Omental fat pad (tissue), 4 donors: ENCODE measurements at places on chromosomes 2 and 18.

GRCh38 chr18:22840606-22841144 is 92.5 kb upstream of the RBBP8 start:
- DNase-seq: no peak

DNA sequence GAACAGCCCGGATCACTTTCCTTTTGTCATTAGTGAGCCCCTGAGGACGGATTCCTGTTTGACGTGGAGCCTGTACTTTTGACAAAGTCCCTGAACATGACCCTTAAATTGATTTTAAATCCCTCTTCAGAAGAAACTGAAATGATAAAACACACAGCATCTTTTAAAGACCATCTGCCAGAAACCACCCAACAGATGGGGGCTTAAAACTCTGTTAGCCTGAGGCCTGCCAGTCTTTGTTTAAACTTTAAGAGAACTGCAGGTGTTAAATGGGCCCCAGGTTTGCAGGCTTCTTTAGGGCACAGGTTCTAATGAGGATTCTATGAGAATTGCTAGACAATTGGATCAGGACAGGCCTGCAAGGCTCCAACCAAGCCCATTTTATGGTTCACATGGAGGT is 177.9 kb downstream of the ALK start:
- DNase-seq: no peak

DNA sequence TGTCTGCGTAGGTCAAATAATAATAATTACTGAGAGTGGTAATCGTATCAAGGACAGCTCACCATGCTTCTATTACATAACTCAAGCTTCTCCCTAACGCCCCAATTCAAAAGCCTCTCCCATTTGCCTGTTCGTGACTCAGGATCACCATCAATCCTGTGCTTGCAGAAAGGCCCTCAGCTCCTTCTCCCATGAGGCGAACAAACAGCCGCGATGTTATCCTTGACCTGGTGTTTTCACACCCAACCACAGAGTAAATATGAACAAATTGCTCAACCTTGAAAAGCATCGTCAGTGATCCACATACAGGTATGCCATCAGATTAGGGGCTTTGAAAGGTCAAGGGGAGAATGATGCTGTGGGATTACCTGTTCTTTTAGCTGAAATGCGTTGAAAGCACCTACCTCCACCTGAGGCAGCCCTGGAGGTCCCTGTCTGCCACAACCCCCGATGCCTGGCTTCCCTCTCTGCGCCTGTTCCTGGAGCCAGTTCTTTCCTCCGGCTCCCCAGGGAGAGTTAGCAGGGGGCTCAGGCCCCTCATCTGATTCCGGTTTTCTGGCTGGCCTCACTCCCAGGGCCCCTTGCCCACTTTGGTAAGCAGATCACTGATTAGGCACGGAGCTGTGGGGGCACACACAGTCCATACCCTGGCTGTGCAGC is 39.1 kb upstream of the ODC1 start:
- no peak for DNase-seq

DNA sequence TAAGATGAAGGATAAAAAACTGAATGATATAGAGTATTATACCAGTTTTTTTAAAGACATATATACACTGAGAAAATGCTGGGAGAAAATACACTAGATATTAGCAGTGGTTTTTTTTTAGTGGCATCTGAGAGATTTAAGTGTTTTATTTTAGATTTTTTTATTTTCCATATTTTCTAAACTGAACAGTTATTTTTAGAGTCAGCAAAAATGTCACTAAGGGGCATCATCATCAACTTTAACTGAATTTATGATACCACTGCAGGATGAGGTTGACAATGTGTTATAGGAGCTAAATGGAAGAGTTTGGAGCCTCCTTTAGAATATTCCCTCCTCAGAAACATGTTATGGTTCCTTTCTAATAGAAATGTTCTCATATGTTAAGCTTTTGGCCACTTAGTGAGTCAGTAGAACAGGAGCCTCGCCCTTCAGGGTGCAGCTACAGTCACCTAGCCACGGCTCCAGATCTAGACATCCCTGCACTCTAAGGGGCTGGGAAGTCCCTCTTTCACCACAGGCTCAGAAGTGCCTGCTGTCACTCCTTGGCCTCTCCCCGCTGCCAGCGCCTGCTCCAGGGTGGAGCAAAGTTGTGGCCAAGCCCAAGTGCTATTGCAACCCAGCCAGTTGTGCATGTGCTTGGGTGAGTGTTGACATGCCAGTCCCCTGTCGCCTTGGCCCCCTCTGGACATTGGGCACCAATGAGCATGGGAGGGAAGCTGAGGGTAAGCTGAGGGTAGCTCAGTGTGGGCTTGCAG is 210.7 kb upstream of the RASGRP3 start:
- no peak for DNase-seq

- no peak for DNase-seq
Observed at GRCh38 chr2:233090879-233091278, 30.7 kb downstream of the INPP5D start.

DNA sequence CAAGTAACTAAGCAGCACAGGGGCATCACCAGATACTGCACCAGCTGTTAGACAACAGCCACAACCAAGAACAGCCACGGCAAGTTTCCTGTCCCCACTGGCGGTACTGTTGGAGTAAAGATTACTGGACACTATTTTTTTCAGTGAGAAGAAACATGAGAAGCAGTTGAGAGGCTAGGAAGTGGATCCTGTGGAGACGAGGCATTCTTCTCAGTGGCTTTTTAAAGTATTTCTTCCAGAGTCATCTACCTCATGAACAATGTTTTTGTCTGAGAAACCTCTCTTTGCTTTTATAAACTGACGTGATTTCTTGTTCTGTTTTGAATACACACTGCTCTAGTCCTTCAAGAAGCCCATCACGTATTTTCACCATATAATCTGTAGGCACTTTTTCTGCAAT is 18.8 kb downstream of the TM4SF20 start:
- no peak for DNase-seq

- no peak for DNase-seq
Observed at GRCh38 chr2:47564129-47564528, 161.2 kb downstream of the MSH2 start.

DNA sequence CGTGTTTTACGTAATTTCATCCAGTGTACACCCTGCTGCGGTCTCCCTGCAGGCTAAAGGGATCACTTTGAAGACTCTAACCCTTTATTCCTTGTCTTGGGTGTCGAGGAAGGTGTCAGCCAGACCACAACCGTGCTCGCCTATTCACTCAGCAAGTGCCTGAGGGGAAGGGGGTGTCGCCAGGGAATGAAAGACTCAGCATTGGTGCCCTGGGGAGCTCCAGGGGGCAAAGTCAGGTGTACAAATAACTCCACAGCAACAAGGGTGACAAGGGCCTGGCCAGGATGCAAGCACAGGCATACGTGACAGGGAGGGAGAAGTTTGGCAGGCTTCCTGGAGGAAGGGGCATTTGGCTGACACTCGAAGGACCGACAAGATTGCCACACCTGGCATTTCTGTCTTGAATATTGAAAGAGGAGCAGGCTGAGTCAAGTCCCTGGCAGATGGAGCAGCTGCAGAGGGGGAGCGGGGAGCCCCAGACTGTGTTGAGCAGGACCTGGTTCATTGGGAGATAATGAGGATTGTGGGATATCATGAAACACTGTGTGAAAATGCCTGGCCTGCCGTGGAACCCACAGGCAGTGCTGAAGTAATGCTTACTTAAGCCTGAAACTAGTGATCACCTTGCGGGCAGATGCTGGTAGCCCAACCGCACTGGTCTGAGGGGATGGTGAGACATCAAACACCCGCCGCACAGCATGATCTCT is 93.9 kb downstream of the RHOB start:
- DNase-seq: no peak

GRCh38 chr2:223294756-223295155 is 242.8 kb downstream of the KCNE4 start:
- DNase-seq: no peak

- DNase-seq: no peak
Observed at GRCh38 chr2:196410008-196410407, 229.5 kb upstream of the CCDC150 start.

DNA sequence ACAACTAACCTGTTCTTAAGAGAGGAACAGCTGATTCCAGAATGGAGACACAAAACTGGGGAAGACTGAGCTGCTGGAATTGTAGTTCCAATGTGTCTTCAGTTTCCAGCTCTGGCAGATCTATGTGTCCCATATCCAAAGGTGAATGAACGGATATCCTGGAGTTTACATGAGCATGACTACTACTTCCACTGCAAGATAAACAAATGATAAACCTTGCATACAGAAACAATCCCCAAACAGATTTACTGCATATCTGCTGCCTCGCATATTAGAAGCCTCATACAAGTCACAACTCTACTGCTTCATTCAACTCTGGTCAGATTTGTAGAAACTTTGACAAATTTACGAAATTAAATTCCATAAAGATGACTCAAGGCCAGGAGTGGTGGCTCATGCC is 15.0 kb downstream of the RTTN start:
- DNase-seq: no peak

- no peak for DNase-seq
Observed at GRCh38 chr2:172086241-172087206, 1.2 kb downstream of the DLX1 start.

GRCh38 chr2:207847807-207848544 is 78.3 kb upstream of the FZD5 start:
- DNase-seq: no peak

- DNase-seq: no peak
Observed at GRCh38 chr18:49227441-49228165, 232.8 kb downstream of the DYM start.
